ENCODE measurements at places on chromosomes 13 and 19.

DNA sequence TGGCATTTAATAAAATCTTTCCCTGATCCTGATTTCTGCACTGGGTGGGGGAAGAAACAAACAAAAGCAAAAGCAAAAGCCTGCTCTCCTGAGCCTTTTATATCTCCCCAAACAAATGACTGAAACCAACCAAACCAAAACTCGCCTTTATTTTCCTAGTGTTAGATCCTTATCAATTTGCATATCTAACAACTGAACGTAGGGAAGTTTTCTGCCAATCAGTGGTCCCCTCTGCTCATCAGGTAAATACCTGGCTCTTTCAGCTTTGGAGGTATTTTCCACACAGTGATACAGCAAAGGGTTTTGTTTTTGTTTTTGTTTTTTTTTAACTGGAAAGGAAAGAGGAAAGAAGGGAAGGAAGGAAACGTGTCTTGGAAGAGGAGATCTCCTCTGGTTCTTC, 3.3 kb downstream of the AMER2 start:
- DNase-seq, result no peak

GRCh38 chr13:20156702-20157101, 4.2 kb downstream of the GJA3 start:
- no peak for DNase-seq

- no peak for DNase-seq
Measured at GRCh38 chr13:35711909-35712308, 235.4 kb upstream of the MAB21L1 start.

DNA sequence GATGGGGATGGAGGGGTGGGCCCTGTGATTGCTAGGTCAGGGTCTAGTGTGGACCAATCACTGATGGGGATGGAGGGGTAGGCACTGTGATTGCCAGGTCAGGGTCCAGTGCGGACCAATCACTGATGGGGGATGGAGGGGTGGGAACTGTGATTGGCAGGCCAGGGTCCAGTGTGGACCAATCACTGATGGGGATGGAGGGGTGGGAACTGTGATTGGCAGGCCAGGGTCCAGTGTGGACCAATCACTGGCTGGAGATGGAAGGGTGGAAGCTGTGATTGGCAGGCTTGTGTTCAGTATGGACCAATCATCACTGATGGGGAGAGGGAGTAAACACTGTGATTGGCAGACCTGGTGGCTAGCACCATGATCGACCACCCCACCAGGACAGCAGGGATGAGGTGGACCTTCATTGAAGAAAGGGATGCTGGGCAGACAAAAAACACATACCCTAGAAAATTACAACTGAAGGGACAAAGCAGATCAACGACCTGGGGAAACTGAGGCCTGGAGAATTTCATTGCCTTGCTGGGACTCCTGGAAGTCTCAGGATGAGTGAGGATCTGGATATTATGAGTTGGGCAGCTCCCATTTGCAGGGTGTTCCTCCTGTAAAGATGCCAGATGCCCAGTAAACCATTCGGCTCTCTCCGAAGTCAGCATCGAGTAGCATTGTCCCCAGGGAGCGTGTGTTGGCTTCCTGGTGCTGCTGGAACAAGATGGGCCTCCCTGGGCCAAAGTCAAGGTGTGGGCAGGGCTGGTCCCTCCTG, 15.5 kb downstream of the TMPRSS9 start:
- no peak for DNase-seq

DNA sequence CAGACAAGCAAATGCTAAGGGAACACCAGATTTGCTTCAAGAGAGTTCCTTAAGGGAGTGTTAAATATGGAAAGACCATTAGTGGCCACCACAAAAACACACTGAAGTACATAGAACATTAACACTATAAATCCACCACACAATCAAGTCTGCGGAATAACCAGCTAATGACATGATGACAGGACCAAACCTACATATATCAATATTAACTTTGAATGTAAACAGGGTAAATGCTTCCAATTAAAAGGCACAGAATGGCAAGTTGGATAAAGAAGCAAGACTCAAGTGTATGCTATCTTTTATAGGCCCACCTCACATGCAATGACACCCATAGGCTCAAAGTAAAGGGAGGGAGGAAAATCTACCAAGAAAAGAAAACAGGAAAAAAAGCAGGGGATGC, 291.3 kb downstream of the COG6 start:
- no peak for DNase-seq

GRCh38 chr13:57624565-57625435, 6.7 kb upstream of the PCDH17 start:
- DNase-seq, result peak; percentile 85

DNA sequence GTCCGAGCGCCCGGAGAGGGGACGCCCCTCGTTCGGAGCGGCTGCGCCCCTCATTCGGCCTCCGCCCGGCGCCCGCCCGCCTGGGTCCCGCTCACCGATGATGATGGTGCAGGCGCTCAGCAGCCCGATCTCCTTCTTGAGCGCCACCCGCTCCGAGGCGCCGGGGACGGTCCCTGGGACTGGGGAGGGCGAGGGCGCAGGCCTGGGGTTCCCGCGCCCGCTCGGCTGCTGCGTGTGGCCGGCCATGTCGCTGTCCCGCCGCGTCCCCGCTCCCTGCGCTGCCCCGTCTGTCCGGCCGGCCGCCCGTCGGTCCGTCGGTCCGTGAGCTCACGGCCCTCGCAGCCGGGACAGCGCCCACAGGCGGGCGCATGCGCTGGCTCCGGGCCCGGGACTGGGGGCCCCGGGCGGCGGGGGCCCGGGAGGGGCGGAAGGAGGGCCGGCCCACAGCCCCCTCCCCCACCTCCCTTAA, at the start of gene SLC7A10:
Gene SLC7A10, minus strand, starts transcription at position 393 of the 469 bp plus-strand sequence. Its CDS starts 147 bp downstream, at position 246.
- DNase-seq, result no peak

- no peak for DNase-seq
Measured at GRCh38 chr13:80033286-80033685, 307.6 kb downstream of the SPRY2 start.

DNA sequence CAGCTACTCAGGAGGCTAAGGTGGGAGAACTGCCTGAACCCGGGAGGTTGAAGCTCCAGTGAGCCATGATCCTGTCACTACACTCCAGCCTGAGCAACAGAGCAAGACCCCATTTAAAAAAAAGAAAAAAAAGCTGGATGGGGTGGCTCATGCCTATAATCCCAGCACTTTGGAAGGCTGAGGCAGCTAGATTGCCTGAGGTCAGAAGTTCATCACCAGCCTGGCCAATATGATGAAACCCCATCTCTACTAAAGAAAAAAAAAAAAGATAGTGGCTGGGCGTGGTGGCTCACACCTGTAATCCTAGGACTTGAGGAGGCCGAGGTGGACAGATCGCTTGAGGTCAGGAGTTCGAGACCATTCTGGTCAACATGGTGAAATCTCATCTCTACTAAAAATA, 15.0 kb downstream of the LTBP4 start:
- DNase-seq, result no peak

DNA sequence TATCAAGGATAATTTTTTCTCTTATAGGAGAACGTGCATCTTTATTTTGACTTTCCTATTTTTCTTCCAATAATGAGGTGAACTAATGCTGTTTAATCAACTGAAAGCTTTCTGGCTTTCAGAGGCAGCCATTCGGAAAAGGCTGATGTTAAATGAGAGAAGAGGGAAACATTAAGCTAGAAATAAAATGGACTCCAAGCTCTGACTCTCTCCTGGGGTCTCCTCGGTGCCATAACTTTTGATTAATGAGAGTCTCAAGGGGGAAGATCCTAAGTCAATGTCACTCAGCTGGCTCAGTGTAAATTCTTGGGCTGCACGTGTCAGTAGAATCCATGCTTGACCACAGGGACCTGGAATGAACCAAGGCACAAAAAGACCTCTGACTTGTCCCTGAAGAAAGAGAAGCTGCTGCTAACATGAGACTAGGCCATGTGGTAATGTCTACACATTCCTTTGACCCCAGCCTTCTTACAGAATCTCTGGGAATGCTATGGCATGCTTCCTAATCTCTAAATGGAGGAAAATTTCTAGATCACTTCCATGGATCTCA, 152.2 kb upstream of the RFC3 start:
- DNase-seq, result no peak

GRCh38 chr13:32829676-32830335, 186.4 kb upstream of the KL start:
- no peak for DNase-seq

DNA sequence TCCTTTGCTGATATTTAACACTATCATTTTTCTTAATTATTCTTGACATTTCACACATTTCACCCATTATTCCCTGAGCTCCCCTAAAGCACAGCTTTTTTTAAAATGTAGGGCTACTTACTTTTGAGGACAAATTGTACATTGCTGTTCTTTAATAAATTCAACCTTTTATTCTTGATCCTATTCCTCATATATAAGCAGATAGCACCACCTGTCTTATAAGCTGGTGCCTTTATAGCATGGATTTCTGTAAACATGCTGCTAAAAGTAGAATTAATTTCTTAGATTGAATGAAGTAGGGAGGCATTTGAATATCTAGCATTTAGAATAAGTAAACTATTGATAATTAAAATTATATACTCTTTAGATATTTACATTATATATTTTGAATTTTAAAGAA, 603.4 kb upstream of the PCDH9 start:
- DNase-seq, result no peak

DNA sequence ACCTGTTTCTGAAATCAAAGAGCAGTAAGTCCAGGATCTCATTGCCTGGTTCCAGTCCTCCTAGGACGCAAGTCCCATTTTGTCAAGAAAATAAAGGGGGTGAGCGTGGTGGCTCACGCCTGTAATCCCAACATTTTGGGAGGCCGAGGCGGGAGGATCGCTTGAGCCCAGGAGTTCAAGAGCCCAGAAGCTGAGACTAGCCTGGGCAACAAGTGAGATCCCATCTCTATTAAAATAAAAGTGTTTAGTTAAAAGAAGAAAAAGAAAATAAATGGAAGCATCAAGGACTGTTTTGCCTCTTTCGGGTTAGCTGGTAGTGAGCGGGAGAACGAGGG, 344 bp upstream of the HAUS5 start:
- DNase-seq, result no peak

GRCh38 chr19:18284712-18285360, 3.4 kb upstream of the JUND start:
- no peak for DNase-seq

- peak; percentile 87 for DNase-seq
Measured at GRCh38 chr19:12872941-12873890, 8.0 kb downstream of the DNASE2 start.

DNA sequence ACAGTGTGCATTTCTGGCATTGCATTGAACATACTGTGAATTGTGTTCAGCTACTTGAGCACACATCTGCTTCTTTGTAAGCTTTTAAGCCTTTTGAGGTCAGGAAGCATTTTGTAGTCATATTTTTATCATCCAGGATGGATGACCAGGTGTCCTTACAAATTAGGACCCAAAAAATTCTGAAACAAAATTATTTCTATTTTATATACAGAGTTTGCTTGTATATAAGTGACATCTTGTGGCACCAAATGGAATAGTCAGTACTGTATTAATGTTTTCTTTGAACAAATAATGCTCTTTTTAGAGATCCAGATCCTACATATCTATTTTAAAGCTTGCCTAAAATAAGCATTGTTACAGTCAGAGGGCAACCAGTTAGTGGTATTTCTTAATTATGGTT, 9.5 kb upstream of the SUPT20H start:
- no peak for DNase-seq

- DNase-seq, result no peak
Measured at GRCh38 chr19:6087074-6087571, 23.2 kb downstream of the RFX2 start.

DNA sequence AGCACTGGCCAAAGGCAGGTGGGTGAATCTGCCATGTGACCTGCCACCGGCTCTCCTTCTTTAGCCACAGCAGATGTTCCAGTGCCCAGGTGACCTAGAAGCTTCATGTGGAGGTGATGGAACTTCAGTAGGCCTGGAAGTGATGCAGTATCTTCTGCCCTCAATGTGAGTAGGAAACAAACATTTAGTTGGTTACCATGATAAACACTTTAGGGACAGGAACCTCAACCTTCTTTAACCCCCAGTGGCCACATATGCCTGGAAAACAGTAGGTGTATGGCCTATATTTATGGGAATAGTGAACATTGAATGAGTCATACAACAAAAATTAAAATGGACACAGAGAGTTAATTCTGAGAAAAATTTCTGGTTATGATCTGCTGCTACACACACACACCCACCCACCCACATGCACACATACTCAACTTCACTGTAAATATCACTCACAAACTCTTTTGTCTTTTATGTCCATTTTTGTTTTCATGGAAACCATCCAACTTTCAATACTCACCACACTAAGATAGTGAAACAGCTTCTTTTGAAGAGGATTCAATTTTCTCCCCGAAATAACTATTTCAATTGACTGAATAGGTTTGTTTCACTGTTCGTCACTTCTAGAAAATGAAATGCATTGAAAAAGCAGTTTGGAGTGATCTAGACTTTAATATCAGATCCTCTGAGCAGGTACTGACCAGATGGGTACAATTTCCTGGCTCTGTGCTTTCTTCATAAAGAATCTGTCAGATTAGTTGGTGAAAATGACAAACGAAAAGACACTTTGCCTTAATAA, 97.3 kb downstream of the STARD13 start:
- DNase-seq, result no peak

- DNase-seq, result no peak
Measured at GRCh38 chr19:33390101-33390907, 16.8 kb downstream of the CEBPG start.

DNA sequence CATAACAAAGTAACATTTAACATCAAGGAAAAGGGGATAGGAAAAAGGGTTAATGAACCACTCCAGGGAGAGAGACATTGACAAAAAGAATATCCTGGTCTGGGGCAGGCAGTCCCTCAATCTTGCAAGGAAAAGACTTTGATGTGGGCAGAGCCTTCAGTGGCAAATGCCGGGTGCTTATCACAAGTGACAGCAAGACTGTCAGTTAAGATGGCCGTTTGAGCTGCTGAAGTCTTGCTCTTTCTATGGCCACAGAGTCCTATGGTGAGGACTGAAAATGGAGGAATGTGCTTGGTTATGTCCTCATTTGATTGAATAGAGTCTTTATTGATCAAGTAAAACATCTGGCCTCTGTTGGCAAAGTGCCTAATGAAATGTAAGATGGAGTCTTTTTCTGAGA, 112.1 kb downstream of the B3GLCT start:
- no peak for DNase-seq

DNA sequence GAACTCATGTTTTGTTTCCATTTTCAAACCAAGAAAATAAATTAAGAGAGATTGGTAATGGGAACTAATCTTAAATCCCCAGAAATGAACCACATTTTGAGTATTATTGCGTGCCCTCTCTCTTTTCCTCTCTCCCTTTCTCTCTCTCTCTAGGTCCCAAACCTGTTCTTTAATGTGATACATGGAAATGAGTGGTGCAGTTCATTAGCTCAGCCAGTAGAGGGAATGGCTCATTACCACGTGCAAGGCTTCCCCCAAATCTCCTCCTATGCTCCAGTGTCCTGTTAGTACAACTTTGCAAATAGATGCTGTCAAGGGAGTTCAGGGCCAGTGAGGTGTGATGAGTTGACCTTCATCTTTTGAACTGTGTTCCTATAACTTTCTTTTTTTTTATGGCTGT, 178.4 kb downstream of the FGF9 start:
- DNase-seq, result no peak

GRCh38 chr19:3366753-3367627, 607 bp downstream of the NFIC start:
- peak; percentile 83 for DNase-seq

GRCh38 chr19:6693056-6693471, 23.1 kb upstream of the TNFSF14 start:
- DNase-seq, result no peak

All from stomach (tissue), 19 donors.